NCI-H2029 (cell line): ENCODE measurements at places on chromosomes 11 and 22.

- no peak for DNase-seq
Observed at GRCh38 chr22:48106715-48107259, 1344.3 kb downstream of the TBC1D22A start.

- DNase-seq: no peak
Observed at GRCh38 chr11:116928845-116929244, 91.4 kb upstream of the APOA1 start.

DNA sequence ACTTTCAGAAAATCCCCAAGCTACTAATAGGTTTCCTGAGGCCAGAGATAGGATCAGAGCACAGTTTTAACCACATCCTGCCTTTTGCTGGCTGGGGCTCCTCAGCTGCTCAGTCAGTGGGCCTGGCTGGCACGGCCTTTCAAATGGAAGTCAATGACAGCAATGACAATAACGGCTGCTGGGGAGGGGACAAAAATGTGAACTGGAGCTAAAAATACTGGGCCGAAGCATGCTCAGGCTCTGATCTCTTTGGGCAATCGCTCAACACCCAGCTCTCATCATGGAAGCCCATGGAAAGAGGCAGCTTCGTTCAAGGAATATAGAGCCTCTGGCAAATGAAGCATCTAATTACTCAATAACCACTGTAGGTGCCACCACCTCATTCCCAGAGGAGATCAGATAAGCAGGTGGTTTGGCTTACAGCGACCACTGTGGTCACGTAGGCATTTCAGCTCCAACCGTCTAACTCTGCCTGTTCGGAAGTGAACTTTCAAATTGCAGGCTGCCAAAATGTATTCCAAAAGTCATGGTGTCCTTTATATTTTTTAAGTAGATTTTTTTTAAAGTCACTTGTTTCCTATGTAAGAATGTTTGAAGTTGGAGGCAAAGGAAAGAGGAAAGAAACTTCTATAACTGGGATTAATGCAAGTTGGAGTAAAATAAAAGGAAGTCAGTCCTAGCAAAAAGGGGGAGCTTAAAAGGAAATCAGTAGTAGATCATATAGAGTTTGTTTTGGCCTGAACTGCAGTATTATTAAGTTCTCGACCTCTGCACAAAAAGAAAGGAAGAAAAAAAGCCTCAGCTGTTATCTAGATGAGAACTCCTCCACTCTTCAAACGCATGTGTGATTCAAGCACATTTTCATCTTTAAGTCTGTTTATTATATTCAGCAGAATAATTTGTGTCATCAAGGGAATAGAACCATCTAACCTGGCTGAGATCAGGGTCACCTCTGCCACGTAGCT, 14.1 kb downstream of the WT1 start:
- no peak for DNase-seq

DNA sequence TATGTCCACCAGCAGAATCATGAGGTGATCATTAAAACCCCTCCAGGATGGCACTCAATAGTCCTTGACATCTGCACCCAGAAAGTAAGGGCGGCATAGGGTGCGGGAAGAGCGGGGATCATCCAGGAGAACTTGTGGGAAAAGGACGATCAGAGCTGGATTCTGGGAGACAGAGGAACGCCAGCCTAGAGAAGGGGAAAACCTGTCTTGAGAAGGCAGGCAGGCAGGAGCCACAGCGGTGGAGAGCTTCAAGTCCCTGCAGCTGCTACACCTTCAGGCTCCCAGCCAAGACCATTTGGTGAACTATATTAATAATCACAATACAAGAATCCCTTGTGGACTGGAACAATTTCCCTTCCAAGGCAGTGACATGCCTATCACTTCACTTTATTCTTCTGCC, 134.3 kb downstream of the BUD13 start:
- no peak for DNase-seq

- DNase-seq: no peak
Observed at GRCh38 chr22:47294222-47294532, 531.7 kb downstream of the TBC1D22A start.

- DNase-seq: no peak
Observed at GRCh38 chr22:44847380-44847779, 95.0 kb downstream of the ARHGAP8 start.

- peak; percentile 25 for DNase-seq
Observed at GRCh38 chr11:9075556-9075955, 15.8 kb downstream of the SCUBE2 start.

GRCh38 chr22:48448821-48449220, 1378.9 kb downstream of the BRD1 start:
- DNase-seq: no peak

- no peak for DNase-seq
Observed at GRCh38 chr22:17824457-17824856, 50.2 kb upstream of the BID start.

GRCh38 chr22:19556963-19557545, 32.8 kb upstream of the CLDN5 start:
- no peak for DNase-seq

DNA sequence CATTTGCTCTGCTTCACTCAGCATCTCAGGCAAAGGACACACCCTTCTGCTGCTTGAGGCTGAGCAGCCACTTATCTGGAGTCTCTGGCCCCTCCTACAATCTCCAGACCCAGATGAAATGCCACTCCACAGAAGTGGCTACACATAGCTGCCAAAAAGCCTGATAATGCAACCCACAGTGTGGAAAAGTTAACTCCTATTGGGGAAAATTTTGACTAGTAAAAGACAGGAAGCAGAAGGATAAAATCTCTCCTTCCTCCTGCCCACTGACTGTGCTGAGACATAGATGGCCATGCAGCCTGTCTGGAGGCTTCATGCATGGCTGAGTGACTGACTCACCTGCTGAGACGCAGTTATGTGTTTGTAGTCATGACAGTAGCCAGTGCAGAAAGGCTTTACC, 92.3 kb upstream of the TEAD1 start:
- peak; percentile 57 for DNase-seq

DNA sequence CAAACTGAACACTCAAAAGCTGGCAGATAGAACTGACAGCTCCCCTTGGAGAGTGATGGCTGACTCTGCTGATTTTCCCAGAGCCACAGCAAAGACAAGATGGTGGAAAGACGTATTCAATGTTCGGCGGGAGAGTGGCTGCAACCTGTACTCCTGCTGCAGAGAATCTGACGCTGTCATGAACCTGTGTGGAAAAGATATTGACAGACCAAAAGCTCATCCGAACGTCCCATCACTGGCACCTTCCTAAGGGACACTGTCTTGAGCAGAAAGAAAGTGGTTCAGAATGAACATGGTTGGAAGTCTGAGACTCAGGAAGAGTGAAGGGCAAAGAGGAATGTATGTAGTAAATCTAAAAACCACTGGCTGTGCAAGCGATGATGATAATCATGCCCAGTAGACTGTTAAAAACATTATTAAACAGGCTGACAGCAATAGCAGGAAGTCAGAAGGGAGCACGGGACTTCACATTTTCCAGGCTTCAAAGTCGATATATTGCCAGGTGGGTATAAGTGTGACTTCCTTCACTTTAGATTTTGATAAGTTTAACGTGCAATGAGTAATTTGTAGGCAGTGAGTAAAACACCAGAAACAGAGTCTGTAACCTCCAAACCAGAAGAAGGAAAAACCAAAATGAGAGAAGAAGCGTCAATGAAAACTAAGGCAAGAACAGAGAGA, 6.2 kb upstream of the IL17REL start:
- no peak for DNase-seq

DNA sequence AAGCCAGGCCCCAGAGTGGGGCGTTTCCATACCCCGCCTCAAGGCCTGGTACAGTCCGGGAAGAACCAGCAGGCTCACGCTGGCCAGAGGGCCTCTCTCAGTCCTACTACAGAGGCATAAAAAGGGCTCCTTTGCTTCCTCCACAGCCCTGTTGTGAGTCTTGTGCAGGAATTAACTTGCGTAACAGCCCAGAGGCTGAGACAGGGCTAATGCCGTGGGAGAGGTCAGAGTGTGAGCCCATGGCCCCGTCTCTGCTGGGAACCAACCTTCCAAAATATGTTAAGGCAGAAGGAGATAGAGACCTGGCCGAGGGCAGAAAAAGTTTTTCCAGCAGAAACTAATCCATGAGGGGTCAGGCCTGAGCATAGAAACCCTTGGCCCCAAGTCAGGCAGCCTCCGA, 19.9 kb upstream of the TMEM184B start:
- DNase-seq: no peak

DNA sequence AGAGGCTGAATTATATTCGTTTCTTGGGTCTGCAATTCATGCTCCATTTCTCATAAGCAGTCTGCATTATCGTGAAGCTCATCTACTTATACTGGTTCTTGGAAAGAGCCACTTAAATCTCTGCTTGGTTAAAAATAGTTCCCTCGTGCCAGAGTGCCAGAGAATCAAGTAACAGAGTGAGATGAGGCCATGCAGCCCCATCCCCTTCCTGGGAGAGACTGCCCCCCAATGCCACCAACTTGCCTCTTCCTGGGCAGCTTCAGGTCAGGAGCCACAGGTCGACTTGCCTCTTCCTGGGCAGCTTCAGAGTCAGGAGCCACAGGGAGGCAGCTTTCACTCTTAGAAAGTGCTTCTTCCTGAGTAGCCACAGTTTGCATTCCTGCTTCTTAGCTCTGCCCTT, 223.9 kb upstream of the ZBED5 start:
- DNase-seq: no peak

DNA sequence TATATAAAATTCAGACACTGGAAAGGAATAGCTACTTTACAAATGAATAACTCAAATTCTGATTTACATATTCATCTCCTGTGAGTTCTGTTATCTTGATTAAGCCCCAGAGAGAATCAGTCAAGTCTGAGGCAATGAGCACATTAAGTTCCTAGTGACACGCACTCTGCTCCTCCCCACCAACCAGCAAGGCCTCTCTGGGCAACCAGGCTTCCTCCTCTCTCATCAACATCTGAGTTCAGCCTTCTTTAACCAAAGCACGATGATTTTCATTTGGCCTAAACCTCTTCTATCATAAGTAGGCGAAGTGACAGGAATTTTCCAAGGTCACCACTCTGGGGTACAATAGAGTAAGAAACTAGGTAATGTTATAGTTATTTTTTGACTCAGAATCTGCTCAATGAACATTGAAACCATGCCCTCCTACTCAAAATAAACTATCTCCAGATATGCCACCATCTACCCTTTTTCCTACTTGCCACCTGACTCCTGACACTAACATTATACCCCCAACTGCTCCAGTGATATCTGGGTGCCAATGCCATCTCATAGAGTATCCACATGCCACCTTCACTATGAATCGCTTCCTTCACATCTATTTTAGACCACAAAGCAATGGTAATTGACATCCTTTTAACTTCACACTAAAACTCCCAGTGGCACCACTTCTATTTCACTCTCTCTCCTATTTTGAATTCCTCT, 114.8 kb downstream of the FAM76B start:
- no peak for DNase-seq

GRCh38 chr11:106917973-106918372, 100.3 kb downstream of the GUCY1A2 start:
- no peak for DNase-seq

DNA sequence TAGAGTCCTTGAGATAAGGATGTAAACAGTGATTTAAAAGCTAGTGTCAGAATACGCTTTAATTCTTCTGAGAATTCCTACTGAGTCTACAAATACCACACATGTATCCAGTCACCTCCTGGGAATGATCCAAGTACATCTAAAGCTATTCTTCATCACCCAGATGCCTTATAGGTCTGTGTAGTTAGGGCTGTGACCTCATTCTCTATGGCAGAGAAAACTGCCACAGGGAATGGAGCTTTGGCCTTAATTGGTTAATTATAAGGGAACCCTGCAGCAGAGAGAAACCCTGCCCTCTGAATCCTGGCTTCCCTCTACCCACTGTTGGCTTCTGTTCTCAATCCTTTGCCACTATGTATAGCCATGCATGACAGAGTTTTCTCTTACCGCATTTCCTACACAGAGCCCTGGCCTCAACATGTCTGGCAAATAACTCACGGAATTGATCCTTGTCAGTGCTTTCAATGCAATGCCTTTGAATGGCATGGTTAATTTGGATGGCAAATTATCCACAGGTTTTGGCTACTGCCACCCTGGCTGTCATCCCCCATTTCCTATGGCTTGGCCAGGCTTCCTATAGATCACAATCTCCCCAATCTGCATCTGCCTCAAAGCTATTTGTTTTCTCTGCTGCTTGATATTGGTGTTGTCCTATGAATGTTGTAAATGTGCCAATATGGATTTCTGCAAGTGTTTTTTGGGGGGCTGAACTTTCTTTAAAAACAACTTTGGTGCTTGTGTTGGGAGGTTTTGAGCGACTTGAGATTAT, 2.9 kb downstream of the DIXDC1 start:
- no peak for DNase-seq

DNA sequence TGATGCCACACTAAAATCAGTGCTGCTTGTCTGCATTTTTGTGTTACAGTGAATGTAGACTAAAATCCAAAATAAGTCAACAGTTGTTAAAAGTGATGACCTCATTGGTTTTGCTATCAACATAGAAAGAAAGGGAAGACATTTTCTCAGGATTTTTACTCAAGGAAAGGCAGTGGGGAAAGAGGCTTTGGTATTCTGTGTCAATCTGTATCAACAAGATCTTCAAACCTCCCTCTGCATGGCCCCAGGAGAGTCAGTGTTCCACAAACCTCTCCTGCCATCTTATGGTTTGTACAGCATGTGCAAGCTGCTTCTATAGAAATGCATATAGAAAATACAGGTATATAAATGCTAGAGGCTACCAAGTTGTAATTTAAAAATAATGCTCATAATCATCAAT, 13.8 kb upstream of the OR51M1 start:
- no peak for DNase-seq

GRCh38 chr11:17396598-17397310, 8.3 kb upstream of the KCNJ11 start:
- no peak for DNase-seq

DNA sequence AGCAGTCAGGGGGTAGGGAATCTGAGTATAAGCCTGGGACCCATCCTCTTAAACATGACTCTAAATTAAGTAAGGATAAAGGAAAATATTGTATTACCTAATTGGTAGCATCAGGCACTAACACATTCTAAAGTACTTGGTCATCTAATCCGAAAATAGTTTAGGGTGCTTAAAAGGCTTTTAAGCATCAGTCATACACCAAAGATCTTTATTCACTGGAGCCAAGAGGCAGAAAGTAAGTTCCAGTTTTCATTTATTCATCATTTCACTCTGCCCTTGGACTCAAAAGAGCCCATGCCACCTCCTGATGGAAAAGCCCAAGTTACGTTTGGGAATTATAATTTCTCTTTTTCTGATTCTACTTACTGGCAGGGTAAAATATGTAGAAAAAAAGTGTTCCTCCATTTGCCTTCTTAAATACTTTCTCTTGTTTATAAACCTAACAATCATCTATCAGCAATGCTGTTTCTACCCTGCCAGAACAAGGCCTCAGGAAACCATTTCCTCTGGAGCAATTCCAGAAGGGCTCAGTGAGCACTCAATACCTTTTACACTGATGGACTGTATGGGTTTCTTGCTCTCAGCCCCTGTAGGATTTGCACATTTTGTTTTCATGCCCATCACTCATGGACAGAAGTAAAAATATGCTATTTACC, 120.1 kb upstream of the SLC5A12 start:
- no peak for DNase-seq

- DNase-seq: no peak
Observed at GRCh38 chr11:44530413-44531115, 34.9 kb upstream of the CD82 start.

- DNase-seq: no peak
Observed at GRCh38 chr22:30276039-30276438, 9.4 kb upstream of the OSM start.
